Omental fat pad (tissue), 4 donors: ENCODE measurements at places on chromosomes 11 and 22.

GRCh38 chr11:2107521-2107920 lies 31.7 kb downstream of the IGF2 start:
- DNase-seq, result no peak

DNA sequence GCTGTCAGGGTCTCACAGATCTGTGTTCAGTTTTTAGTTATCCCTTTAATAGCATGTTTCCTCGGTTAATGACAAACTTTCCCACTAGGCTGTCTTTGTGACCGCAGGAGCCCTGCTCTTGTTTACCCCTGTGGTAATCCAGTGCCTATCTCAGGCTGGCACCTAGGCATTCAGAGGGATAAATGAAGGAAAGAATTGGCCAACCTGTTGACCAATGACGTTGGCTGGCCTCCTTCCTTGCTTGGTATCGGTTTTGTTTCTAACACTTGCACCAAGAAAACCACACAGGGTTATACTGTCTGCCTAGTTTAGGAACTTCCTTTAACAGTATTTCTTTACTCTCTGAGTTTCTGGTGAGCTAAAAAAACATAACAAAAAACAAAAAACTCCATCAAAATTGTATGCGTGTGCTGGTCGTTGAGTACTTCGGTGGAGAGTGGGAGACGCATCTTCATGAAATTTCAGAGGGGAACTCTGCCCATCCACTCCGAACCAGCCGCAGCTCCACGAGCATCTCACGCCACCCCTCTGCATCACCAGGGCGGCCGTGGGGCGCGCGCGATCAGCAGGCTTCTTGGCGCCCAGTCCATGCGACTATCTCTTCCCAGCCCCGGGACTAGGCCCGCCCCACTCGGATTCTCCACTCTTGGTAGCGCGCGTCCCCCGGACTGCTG lies 563 bp upstream of the ENDOD1 start:
- DNase-seq, result peak; percentile 46

DNA sequence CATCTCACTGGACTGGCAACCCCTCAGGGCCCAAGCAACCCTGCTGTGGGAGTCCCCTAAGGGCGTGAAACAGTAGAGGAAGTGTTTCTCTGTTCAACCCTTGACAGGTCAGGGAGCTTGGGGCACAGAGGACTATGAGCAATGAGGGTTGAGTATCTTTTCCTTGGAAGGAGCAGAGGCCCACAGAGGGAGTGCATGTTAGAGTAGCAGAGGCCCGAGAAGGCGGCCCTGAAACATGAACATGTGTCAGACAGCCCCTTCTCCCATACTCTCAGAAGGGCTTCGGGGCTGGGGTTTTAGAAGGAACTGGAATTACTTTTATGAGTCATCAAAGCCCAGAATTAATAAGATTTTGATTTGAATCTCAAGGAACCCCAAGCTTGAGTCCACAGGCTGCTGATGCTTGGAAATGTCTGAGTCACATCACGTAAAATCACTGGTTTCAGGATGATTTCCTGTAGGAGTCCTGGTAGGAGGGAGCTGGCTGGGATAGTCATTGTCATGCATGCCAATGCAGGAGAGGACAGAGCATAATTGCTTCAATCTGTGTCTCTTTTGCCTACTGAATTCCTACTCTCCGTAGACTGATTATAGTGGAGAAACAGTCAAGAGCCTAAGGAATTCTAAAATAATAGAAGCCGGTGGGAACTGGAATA lies 22.6 kb downstream of the C11orf71 start:
- DNase-seq, result no peak

DNA sequence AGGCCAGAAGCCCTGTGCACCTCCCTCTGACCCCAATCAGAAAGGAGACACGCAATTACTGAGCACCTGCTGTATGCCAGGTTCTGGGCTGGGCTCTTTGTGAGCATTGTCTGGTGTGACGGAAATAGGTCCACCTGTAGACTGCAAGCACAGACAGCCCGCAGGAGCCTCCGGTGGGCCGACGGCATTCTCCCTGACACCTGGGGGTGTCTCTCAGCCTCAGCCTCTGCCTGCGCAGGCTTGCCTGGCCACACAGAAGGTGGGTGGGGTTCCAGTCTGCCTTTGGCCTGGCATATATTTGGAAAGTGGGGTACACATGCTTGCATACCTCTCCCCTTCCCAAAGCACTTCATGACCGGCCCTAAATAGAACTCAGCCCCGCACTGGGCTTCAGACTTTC lies 129.3 kb downstream of the BUD13 start:
- DNase-seq, result no peak

- DNase-seq, result no peak
These were observed 300.0 kb upstream of the DDI1 start for GRCh38 chr11:103736315-103737036.

- DNase-seq, result peak; percentile 87
These were observed 6.2 kb downstream of the PANX1 start for GRCh38 chr11:94134651-94135512.

- DNase-seq, result no peak
These were observed 59.5 kb upstream of the AMOTL1 start for GRCh38 chr11:94708642-94709041.

DNA sequence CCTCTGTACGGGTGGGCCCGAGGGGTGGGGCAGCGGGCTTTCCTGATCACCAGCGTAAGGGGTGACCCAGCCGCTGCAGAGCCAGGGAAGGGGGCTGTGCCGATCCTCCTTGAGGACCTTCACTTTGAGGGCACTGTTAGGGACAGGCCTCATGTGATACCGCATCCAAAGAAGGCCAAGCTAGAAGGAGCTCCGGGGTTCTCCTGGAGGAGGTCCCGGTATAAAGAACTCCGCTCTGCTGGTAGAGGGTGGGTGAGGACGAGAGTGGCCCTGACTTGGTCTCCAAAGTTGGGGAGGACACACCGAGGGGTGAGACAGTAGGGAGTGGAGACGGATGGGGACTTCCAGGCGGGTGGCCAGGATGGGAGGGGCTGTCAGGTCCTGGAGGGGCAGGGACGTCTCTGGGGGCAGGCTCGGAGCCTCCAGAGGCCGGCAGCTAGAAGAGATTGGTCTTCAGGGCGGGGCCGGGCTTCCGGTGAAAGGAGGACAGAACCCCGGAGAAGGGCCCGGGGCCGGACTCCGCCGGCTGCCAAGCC lies 4.6 kb downstream of the PHOX2A start:
- DNase-seq, result no peak
